Suppressor macrophage treated with lipopolysaccharide for 1 hour (primary cell): ENCODE measurements at places on chromosomes 13 and 19.

DNA sequence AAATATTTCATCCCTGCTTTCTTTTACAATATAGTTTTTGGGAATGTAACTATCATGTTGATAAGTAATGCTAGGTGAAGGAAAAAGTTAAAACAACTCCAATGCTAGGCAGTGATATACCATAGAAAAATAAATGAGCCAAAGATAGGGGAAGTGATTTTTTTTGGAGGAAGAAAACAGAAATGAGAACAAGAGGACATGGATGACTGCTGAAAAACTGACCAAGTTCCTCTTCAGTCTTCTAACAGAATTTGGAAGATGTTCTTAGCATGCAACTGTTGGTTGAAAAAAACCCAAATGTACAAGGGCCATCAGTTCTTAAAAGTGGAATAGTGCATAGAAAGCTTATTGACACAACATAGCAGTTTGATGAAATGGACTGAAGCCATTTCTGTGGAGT lies 262.5 kb upstream of the STARD13 start:
- DNase-seq, result peak; percentile 53

DNA sequence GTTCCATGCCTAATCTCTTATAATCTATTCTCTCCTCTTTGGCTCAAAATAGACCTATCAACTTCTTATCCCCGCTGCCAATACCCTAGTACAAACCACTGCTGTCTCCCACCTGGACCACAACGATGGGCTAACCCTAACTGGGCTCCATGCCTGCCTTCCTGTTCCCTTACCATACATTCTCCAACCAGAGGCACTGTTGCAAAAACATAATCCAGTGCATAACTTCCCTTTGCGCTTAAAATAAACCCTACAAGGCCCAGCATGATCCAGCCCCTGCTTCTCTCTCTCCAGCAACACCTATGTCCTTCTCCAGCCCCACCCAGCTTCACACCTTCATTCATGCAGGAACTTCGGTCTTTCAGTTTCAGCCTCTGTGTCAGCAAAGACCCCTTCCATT lies 27.4 kb upstream of the CEBPA start:
- peak; percentile 21 for DNase-seq

DNA sequence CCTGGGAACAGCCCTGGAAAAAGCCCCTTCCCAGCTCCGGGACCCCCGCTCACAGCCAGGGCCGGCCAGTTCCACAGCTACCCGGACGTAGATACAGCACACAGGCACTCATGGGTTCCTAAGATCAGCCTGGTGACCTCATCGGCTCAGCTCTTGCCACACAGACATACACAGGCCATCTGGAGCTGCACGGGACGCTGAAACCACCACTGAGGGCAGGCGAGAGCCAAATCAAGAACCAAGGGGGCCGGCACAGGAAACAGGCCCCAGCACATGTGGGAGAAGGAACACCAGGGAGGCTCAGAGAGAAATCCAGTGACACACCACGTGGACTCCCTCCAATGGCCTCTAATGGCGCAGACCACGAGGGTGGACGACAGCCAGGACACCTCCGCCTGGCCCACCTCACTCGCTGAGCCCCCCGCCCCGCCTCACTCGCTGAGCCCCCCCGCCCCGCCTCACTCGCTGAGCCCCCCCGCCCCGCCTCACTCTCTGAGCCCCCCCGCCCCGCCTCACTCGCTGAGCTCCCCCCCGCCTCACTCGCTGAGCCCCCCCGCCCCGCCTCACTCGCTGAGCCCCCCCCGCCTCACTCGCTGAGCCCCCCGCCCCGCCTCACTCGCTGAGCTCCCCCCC lies 69.7 kb upstream of the C13orf46 start:
- DNase-seq, result peak; percentile 73

GRCh38 chr13:31598990-31599389 lies 140.3 kb upstream of the RXFP2 start:
- no peak for DNase-seq

DNA sequence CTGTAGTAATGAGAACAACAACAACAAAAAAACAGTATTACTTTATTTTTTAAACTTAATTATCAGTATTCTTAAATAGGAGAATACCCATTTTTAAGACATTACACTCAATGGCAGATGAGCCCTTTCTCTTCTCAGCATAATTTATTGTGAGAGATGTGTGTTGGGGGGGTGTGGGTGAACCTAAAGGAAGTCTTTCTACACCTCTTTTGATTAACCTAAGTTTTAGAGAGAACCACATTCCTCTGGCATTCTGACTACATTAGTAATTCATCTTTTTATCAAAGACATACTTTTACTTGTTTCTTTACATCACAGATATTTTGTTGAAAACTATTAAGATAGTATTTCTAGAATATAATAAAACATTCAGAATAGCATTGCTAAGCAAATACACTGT lies 890.9 kb downstream of the PCDH9 start:
- DNase-seq, result no peak

- no peak for DNase-seq
These were observed 90.2 kb upstream of the UQCRFS1 start for GRCh38 chr19:29303069-29303718.

- peak; percentile 86 for DNase-seq
These were observed 3.9 kb upstream of the CD209 start for GRCh38 chr19:7751157-7751783.

- DNase-seq, result no peak
These were observed 97.3 kb downstream of the CACNA1A start for GRCh38 chr19:13408889-13409518.

DNA sequence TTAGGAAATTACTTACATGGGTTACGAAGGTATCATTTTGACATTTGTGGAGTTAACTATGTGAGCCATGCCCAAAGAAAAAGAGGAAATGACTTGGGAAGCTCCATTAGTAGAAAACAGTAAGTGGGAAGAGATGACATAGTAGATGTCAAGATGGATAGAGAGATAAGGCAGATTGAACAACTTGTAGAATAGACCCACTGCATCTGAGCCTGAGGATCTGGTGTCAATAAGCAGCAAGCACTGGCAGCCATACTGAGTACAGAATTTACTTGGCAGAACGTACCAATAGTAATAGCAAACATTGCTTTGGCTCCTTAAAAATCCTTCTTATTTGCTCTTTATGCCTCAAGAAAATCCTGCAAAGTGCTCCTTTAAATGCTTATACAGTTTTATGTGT lies 203.8 kb downstream of the GPC6 start:
- no peak for DNase-seq

- peak; percentile 68 for DNase-seq
These were observed 7.9 kb downstream of the CEACAM3 start for GRCh38 chr19:41804336-41804735.

DNA sequence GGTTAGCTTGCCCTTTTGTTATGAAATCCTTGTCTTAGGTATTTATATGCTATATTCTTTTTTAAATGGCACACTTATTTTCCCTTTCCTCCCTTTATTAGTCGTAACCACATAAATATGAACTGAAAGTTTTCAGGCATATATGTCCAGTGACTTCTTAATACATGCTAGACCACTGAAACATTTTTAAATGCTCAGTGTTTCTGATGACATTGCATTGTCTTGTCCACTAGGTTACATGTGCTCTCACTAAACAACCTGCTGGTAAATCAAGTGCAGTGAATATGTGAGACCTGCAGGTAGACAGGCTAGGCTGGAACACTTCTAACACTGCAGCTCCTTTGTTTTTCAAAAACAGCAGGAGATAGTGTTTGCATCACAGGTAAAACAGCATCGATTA lies 332.6 kb upstream of the DACH1 start:
- no peak for DNase-seq

- DNase-seq, result no peak
These were observed 425.1 kb downstream of the EFNB2 start for GRCh38 chr13:106110241-106110855.

- no peak for DNase-seq
These were observed 38.9 kb downstream of the CAPN12 start for GRCh38 chr19:38705197-38706019.

GRCh38 chr19:35223862-35224505 lies 4.6 kb downstream of the FAM187B start:
- no peak for DNase-seq

DNA sequence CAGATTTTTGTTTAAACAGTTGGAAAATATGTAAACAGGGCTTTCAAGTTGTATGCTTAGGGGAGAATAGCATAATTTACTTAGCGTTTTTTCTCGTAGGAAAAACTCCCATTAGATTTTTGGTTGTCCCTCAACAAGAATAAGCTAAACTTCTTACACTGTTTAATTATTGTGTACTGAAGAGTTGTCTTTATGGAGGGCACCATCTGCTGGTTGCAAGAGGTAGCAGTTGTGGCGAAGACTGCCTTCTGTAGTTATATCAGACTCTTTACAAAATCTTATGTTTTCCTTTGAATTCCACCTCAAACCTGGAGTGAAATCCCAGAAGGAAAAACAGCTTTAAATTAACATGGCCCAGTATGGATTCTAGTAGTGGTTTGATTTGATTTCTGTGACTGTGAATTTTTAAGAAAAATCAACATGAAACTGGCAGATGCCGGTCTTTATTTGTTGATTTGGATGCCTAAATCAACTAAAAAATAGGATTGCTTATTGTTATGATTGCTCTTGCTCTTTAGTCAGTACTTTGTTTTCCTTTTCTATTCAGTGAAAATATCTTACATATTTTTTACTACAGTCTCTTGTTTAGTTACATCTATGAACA lies 53.4 kb downstream of the PDS5B start:
- DNase-seq, result peak; percentile 68

DNA sequence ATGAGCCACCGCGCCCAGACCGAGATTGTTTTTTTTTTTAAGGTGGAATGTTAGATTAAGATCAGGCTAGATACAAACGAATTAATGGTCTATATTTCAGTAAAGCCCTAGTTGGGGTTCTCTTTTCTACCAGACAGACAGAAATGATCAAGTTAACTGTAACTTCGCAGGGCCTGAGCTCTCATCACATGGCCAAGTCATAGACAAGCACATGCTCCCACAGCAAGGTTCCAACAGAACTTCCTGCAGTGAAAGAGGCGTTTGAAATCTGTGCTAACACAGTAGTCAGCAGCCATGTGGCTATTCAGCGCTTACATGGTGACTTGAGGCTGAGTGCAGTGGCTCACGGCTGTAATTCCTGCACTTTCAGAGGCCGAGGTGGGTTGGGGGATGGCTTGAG lies 34.7 kb upstream of the SEMA6B start:
- peak; percentile 61 for DNase-seq

DNA sequence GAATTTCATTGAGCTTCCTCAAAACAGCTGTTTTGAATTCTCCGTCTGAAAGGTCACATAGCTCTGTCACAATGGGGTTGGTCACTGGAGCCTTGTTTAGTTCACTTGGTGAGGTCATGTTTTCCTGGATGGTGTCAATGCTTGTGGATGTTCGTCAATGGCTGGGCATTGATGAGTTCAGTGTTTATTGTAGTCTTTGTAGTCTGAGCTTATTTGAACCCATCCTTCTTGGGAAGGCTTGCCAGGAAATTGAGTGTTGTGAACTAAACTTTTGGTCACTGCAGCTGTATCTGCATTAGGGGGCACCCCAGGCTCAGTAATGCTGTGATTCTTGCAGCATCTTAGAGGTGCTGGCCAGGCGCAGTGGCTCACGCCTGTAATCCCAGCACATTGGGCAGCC lies 22.0 kb downstream of the BLOC1S3 start:
- peak; percentile 22 for DNase-seq

GRCh38 chr13:98174307-98174706 lies 2.8 kb downstream of the RNF113B start:
- no peak for DNase-seq
